GM13976 (cell line): ENCODE measurements at places on chromosomes 5 and 9.

DNA sequence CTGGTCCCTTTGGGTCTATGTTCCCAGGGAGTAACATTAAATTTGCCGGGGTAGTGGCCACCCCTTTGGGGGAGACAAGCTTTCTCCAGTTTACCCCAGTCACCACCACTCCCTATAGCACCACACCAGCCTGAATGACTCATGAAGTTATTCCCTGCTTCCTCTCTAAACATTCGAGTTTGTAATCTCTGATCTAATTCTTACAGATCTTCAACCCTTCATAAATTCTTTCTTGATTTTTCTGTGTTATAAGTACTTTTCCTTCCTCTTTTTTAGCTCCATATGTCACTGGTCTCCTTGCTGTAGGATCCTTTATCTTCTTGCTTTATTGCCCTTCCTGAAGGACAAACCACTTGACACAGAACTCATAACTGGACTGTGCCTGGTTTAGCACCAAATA, 55.6 kb downstream of the GNA14 start:
- no peak for DNase-seq

DNA sequence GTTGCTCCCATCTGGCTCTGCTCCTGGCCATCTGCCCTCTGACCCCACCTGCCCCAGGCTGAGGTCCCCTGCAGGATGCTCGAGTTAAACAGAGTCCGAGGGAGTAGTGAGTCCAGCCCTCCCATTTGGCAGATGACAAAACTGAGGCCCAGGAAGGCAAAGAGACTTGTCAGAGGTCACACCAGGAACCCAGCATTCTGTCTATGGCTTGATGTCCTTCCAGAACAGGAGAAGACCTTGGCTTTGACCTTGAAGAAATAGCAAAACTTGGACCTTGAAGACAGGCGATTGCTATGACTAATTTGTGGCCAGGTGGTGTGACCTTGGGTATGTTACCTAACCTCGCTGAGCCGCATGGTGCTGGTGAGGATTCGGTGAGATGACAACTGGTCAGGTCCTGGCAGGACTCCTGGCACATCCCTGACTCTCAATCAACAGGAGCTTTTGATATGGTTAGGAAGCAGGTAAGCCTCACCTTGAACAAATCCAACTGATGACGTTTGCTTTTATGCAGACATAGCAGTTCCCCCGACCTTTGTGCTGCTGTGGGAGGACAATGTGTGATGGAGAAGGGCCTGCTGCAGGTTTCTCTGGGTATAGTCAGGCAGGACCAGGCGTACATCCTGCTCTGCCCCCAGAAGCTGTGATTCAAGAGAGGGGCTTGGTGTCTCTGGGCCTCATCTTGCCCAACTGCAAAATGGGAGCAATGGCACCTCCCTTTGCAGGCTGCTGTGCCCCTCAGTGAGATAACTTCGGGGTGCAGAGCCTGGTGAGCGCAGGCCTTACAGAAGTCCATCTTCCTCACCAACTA, 198.7 kb downstream of the C9orf50 start:
- DNase-seq = no peak

DNA sequence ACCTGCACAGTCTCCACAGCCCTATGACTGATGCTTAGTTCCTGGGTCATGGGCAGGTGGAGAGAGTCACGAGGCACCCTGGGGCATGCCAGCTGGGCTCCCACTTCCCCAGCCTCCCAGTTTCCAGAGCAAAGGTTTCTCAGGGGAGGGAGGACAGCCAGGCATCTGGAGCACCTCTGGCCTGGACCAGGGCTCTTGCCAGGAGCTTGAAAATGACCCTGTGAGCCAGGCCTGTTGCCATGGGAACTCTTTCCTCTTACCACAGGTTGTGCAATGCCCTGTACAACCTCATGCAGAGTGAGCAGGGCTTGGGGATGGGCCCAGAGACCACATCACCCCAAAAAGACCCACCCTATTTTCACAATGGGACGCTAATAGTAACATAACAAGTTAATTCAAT, 113.1 kb downstream of the PSD2 start:
- DNase-seq = no peak

DNA sequence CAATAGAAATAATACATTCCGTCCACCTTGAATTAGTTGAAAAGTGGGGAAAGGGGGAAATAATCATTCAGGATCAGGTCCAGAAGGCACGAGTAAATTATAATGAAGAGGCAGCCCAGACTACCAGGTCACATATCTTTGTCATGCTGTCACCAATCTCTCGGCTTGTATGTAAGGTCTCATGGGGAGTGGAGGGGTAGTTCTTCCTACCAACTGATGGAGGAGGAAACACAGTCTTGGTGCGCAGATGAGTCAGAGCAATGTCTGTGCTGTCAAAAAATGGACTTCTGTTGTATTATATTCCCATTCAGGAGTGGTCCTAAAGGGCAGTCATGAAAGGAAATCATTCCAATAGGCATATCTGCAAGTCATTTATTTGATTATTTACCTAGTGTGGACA, 164.2 kb upstream of the PTGER4 start:
- no peak for DNase-seq
